HepG2 (cell line): ENCODE measurements at places on chromosomes 7 and 10. TPM values are rescaled to one million over a fixed set of nuclear protein-coding genes. Genes with fewer than 3 reads are reported as not detected.

GRCh38 chr10:99965700-99966099, 44.0 kb downstream of the DNMBP start:
- peaks cover 3% of the 10 kb centered on the region; the same call in 1 of the 2 replicates for H3K36me3 ChIP-seq
- no peaks in the 10 kb centered on the region for H3K27me3 ChIP-seq
- no peaks in the 10 kb centered on the region for H3K4me1 ChIP-seq
- no peak for DNase-seq

DNA sequence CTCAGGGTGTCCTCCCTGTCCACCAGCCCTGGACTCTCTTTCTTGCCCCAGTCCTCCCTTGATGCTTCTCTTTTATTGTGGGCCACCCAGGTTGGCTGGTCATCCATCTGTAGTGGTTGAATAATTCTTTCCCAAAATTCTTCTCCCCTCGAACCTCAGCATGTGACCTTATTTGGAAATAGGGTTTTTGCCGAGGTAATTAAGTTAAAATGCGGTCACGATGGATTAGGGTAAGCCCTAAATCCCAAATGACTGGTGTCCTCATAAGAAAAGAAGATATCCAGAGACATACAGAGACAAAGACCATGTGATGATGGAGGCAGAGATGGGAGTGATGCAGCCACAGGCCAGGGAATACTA, 74.3 kb downstream of the GFRA1 start:
- no peaks in the 10 kb centered on the region for H3K36me3 ChIP-seq
- no peaks in the 10 kb centered on the region for H3K4me1 ChIP-seq
- no peaks in the 10 kb centered on the region for H3K27me3 ChIP-seq

GRCh38 chr7:25926009-25926408, 226.0 kb upstream of the NFE2L3 start:
- H3K36me3 ChIP-seq: no peaks in the 10 kb centered on the region
- DNase-seq: peak; percentile 10
- no peaks in the 10 kb centered on the region for H3K27me3 ChIP-seq
- no peak overlapping the region for H3K4me3 ChIP-seq

DNA sequence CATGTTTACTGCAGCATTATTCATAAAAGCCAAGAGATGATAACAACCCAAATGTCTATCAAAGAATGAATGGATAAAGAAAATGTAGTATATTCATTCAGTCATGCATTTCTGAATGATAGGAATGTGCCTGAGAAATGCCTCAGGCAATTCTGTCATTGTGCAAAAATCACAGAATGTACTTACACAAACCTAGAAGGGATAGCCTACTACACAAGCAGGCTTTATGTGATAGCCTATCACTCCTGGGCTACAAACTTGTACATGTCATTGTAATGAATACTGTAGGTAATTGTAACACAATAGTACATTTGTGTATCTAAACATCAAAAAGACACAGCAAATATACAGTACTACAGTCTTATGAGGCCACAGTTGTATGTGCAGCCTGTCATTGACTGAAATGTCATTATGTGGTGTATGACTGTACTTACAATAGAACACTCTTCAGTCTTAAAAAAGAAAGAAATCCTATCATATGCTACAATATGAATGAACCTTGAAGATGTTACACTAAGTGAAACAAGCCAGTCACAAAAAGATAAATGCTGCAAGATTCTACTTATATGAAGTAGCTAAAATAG, 141.8 kb upstream of the GPR22 start:
- DNase-seq: no peak
- no peaks in the 10 kb centered on the region for H3K27me3 ChIP-seq
- H3K4me3 ChIP-seq: no peak overlapping the region
- no peak overlapping the region for H3K27ac ChIP-seq
- H3K36me3 ChIP-seq: 0 out of 3 replicates have a peak, but pooled peaks cover 4% of the 10 kb centered on the region

FBXL13 gene
- total RNA-seq: 0.22 and 0.77 TPM in 2 replicates
